ENCODE measurements at places on chromosomes 3 and 15.

- DNase-seq, result no peak
Observed at GRCh38 chr3:87041191-87041590, 50.2 kb upstream of the VGLL3 start.

GRCh38 chr3:10192953-10193691 lies 28.4 kb downstream of the IRAK2 start:
- peak; percentile 59 for DNase-seq

- DNase-seq, result no peak
Observed at GRCh38 chr15:52102463-52102862, 10.1 kb downstream of the BCL2L10 start.

DNA sequence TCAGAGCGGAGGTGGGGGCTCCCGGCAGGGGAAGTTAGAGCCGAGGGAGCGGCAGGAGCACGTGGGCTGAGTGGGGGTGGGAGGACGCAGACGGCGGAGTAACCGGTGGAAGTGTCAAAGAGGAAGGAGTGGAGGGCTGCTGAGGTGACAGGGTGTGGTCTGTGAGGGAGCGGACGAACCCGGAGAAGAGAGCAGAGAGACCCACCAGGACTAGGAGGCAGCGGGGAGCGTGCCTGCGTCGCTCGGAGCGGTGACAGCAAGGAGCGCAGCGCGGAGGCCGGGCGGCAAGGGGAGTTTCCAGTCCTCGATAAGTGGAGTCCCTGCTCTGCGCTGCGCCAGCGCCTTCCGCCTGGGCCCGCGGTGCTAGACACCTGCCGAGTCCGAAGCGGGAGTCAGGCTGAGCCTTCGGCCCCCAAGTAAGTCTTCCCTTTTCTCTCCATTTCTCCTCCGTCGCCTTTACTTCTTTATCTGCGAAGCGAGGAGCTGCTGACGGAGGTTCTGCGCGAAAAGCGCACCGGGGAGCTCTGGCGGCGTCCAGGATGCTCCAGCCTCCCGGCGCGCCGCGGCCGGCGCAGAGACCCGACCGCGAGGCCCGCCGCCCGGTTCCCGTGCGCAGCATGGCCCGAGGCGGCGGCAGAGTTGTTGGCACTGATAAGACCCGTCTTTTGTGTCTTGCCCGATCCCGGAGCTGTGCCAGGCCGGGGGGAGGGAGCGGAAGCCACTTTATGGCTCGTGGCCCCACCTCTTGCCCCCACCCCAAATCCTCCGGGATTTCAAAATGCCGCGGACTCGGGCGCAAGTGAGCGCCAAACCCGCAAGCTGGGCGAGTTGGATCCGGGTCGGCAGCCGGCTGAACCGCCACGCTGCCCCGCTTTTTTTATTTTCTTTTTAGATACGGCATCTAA lies 533.0 kb upstream of the SEMA6D start:
- no peak for DNase-seq

DNA sequence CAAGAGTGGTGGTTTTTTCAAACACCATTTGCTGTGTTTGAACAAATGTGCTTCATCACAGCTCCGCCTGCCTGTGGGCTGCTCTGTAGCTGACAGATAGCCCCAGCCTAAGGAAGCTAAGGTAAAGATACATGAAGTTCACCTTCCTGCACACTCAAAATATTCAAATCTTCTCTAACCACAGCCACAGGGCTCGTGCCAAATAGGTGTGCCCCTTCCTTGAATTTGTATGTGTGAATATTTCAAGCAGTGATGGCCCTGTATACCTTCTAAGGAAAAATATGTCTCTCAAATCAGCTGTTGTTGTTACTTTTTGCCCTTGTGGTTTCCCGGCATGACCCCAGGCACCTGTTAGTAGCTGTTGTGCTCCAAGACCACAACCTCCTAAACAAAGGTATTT lies 92.8 kb downstream of the CCNL1 start:
- DNase-seq, result no peak

DNA sequence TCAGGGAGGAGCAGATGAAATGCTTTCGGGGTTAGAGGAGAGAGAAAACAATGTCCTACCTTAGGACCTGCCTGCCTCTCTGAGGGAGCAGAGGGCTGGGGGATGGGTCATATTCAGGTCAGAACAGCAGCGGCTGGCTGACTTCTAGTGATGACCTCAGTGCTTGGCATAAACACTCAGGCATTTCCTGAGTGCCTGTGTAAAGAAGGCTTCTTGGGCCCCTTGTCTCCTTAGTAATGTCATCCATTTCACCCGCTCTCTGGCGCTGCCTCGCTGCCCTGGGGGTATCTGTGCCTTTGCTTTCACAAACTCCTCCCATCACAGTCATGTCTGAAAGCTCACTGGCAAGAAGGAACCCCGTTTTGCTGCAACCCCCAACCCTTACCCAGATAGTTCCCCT lies 82.9 kb upstream of the GSK3B start:
- DNase-seq, result no peak

- DNase-seq, result no peak
Observed at GRCh38 chr15:79529157-79529785, 97.1 kb downstream of the MINAR1 start.

- no peak for DNase-seq
Observed at GRCh38 chr3:67037615-67038014, 39.5 kb downstream of the KBTBD8 start.

DNA sequence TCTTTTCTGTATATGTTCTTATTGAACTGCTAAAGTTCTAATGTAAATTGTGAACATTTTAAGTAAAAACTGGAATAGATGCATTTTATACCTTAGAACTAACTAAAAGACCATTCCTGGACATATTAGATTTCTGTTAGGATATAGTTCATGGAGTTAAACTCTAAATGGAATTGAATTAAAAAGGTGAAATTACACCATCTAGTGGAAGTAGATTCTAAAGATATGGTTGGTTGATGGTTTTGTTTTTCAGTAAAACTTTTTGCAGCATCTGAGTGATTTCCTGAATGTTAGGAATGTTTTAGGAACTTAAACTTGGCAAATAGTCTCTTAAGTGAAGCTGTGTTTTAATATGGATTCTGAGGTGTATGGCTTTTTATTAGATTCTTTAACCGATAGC lies 96.8 kb downstream of the SLMAP start:
- DNase-seq, result no peak

DNA sequence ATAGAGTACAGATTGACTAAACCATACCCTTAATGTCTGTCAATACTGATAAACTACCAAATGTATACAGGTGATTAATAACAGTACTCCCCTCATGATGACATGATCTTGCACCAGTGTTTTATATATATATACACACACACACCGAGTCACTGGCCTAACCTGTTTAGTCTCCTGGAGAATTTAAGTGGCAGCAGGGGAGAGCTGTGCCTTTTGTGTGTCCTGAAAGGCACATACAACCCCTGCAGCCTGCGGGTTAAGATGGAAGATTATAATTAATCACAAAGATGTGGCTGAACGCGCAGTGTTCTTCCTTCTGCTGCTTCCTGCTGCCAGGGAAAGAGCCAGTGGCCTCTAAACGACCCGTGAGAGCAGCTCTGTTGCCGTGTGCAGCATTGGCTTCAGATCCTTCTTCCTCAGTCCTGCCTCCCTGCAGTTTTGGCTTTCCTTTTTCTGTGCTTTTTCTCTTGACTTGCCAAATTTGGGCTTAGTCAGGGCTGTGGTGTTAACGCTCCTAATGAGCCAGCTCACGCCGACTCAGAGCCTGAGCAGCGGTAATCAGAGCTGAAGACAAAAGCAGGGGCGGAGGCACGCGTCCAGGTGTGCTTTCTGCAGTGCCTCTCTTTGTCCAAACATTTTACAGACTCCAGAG lies 42.5 kb upstream of the UBE3A start:
- no peak for DNase-seq

GRCh38 chr3:185397676-185398075 lies 34.7 kb downstream of the MAP3K13 start:
- DNase-seq, result no peak

DNA sequence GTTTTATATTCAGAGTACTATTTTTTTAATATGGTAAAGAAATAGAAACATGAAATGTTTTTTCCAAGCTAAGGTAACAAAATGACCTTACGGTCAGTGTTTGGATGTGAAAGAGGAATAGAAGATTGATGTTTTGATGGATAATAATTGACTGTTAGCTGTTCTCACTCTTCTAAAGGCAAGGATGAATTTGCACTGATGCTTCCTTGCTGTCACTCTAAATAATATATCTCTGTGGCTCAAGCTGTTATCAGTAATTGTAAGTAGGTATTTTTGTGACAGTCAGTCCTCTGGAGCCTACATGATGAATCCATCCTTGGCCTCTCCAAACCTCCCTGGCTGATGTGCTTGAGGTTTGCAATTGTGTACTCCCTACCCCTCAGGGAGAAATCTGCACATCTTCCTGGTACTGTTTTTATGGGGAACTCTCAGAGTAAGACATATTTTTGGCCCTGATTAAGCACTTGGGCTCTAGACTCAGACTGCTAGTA lies 283.7 kb downstream of the NLGN1 start:
- DNase-seq, result no peak

DNA sequence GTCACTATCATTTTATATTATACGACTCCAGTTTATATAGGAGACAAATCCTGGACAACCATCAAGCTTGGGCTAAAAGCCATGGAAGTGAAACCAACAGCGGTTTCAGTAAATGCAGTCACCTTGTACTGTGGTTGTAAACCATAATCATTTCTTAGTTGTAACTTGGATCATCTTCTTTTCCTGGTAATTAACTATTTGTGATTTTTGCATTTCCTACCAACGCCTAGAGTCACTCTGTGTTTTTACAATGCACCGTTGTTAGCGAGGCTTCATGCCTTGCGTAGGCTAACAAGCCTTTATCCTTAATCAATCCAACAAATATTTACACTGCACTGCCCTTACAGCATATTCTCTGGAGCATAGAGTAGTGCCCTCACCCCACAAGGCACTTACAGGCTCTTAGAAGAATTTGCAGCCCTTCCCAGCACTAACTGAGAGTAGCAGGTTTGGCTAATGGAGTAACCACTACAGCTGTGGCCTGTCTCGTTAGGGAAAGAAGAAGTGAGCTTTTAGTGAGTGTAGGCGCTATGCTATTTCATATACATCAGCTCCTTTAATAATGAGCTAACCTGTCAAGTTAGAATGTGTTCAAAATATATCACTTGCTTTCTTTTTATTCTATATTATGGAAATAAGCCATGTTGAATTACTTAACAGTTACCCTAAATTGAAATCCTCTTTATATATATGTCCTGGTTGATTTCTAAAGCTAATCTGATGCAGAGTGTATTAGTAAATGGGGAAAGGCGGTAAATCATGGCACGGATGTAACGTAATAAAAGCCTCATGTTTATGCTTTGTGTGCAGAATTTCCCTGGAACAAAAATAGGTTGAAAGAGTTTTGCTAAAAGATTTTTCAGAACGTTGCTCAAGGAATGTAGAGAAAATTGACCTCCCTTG lies 62.8 kb downstream of the ABHD2 start:
- DNase-seq, result no peak

DNA sequence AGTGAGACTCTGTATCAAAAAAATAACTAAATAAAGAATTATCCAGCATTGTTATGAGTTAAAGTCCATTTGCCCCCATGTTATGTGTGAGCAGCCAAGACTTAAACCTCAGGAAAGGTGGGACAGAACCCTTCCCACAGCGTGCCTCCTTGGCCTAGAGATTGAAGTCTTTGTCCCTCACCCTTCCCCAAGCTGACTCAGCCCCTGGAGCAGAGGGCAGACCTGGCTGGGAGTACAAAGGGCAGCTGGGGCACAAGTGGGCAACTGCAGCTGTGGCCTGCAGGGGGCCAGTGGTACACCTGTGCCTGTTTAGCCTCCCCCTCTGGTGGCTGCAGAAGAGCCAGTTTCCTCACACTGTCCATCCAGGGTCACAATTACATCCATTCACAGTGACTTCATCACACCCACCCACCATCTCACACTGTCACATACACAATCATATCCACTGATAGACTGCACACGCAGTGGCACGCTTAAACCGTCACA lies 940 bp upstream of the ACY1 start:
- DNase-seq, result no peak

GRCh38 chr3:114639171-114639570 lies 345.3 kb downstream of the TIGIT start:
- no peak for DNase-seq

DNA sequence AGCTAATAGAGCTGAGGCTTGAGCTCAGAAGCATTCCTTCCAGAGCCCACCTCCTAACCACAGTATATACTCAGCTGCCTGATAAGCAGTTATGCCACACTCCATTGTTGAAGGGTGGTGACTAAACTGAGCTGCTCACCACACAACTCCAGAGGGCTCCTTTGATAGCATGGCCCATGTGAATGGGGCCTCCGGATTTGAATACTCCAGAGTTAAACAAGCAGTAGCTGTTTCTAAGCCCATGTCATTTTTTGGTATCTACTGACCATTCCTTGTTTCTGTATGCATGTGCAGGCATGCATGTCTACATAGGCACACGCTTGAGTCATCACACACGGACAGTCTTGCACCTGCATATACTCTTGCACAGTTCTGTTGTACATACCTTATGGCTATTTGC lies 28.9 kb downstream of the IGSF10 start:
- DNase-seq, result no peak

DNA sequence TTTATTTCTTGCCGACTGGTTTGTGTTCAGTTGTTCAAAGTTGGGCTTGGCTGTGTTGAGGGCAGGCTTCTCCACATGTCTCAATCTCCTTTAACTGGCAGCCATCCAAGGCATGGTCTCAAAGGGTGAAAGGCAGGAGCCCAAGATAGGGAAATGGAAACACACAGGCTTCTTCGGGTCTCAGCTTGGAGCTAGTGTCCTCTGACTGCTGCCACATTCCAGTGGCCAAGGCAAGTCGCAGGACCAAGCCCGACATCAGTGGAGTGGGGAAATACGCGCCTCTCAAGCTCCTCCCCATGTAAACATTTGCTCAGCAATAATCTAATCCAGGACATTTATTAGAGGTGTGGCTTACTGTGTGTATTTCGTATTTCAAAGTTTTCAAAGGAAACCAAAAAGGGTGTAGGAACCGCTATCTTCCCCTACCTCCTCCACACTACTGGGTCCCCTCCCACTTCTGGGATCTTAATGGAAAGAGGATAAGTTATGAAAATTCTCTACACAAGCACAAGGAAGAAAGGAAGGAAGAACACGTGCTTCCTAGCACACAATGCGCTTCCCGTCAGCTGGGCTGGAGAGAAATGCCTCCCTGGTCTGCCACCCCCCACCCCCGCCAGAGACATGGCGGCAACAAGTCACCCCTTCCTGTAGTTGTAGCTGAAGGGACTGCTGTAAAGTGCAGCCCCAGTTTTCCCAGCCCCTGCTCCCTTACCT lies 181.7 kb downstream of the FAM43A start:
- DNase-seq, result no peak

- DNase-seq, result no peak
Observed at GRCh38 chr3:4060064-4060463, 243.1 kb upstream of the SETMAR start.
